ENCODE measurements at places on chromosomes 6 and 20.
A peak's percentile ranks its signal among the peaks of the same experiment; 100 is the strongest.

GRCh38 chr20:4252005-4252404 is 236.6 kb upstream of the RNF24 start:
- DNase-seq = no peak

DNA sequence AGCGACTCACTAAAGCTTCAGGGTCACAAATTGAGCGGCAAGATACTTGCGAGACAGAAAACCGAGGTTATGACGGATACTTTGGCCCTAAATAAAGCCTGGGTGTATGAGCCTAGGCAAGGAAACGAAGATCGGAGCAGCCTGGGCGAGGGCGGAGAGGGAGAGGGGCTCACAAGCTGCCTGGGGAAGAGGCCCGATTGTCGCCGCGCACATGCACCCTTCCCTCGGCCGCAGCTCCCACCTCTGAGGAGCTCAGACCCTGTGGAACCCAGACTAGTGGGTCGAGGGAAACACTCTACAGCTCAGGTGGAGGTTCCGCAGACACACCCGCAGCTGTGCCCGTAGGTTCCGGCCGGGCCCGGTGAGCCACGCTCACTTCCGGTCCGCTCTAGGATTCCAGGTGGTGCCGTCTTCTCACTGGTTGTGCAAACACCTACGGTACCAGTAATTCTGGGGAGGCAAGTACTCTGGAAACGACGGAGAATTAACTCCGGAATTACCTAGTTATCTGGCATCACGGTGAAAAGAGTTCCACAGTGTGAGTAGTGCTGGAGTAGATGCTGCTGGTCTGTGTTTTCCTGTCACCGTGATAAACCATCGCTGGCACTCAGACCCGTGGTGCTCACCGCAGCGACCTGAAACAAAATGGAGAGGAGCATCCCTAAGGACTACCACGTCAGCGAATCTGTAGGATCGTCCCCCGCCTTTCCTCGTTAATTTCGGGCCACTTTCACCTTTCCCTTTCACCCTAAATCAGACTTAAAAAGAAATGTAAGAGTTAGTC is 61.5 kb downstream of the GPX5 start:
- peak; percentile 44 for DNase-seq

DNA sequence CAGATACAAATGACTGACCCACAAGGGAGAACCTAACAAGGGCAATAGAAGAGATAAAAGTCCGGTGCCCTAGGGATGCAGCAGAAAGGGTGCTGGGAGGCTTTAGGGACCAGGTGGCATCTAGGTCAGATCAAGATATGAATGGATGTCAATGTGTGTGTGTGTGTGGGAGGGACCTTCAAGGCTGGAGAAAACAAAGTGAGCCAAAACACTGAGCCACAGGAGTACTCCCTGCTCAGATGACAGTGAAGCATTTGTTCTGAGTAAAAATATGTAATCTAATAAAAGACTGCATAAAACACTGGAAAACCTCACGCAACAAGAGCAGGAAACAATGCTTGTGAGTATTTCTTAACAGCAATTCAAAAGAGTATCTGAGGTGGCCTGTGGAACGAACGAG is 28.2 kb downstream of the ZNF337 start:
- no peak for DNase-seq

DNA sequence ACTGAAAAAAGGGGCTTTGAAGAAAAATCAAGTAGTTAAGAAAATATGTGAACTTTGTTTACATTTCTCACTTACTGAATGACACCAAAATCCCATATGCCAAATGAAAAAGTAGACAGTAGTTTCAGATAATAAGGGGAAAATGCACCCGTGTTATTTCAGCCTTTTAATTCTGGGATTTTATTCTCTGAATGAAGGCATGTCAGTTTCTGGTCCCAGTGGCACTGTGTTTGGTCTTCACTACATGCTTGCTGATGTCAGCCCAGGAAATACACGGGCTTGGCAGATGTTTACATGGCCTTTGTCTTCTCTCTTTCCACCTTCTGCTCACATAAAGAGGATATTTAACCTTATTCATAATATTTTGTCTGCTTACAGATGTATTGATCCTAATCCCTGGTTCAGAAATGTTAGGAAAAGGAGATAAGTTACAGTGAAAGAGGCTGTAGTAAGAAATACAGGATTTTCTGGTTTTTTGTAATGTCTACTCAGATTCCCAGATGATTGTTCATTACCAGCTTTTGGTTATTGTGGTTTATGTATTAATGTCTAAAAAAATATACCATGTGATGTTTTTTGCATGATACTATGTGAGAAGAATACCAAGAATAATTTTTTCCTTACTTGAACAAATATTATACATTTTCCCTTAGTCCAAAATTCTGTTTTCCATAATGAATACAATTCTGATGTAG is 27.7 kb downstream of the DSE start:
- peak; percentile 97 for DNase-seq

- no peak for DNase-seq
These were observed at the start of gene TREM1 for GRCh38 chr6:41286544-41287346. TREM1 (minus strand) TSS chr6:41286682; CDS start chr6:41286655, 27 bp downstream.

DNA sequence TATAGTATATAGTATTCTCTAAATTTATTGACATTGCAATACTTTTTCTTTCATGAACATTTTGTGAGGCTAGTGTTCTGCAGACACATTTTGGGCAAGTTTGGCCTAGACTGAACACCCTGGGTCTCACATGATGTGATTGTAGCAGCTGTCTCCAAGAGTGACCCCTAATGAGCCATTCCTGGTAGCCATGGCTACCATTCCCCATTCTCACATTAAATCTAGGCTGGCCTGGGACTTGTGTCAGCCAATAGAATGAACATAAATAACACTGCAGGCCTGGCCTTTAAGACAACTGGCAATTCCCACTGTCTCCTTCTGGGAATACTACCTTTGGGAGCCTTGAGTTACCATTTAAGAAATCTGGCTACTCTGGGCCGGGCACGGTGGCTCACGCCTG is 38.0 kb upstream of the TASP1 start:
- DNase-seq = no peak

DNA sequence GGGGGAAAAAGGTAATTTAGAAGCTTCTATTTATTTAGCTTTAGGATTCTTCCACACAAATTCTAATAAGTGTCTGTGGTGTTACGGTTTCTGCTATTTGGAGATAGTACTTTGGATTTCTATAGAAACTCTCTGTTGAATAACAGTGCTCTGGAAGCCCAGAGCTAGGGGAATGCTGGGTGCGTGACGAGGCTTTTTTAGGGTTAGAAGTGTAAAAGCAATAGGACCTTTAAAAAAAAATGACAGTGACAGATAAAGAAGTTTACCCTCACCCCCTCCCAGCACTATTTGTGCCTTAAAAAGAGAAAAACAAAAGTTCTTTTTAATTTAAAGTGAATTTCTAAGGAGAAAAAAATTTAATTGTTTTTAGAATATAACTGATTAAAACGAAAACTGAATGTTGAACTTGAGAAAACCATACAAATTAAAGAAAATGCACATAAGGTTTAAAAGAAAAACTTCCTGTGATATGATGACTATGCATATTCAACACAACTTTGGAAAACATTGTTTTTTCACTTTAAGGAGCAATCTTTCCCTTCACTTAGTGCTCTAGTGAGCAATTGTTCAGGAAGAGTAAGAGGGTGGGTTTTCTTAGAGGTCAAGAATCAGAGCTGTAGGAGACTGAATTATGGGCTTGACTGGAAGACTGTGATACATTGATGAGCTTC is 89.6 kb upstream of the RIPOR2 start:
- DNase-seq = no peak

DNA sequence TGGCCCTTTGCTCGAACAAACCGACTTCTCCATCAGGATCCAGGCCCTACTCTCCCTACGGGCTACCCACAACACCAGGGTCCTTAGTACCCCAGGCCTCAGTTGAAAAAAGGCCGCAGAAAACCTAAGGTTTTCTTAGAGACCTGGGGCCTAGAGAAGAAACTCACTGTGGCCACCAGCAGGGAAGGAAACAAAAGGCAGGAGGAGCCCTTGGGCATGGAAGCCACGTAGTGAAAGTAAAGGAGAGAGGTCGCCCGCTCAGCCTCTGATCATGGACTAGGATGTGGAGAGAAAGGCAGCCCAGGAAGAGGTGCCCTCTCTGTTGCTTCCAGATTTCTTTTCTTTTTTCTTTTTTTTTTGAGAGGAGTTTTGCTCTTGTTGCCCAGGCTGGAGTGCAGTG is 31.5 kb downstream of the CPNE5 start:
- DNase-seq = no peak

DNA sequence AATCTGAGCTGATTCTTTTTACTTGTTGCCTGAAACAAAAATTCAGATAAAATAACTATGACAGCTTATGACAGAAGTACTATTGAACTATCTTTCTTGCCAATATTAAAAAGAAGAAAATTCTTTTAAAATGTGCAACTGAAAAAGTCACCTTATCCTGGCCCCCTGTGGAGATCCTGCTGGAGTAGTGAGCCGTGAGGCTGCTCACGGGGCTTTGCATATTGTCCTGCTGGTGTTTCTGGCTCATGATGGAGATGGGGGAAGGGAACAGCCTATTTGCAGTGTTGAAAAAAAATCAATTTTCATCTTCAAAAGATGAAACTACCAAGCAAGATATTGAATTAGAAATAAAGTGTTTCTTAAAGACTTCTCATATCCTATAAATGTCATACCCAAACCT is 216.0 kb downstream of the SAMD5 start:
- DNase-seq = no peak

- peak; percentile 33 for DNase-seq
These were observed 75.9 kb downstream of the PLCG1 start for GRCh38 chr20:41213150-41213820.

DNA sequence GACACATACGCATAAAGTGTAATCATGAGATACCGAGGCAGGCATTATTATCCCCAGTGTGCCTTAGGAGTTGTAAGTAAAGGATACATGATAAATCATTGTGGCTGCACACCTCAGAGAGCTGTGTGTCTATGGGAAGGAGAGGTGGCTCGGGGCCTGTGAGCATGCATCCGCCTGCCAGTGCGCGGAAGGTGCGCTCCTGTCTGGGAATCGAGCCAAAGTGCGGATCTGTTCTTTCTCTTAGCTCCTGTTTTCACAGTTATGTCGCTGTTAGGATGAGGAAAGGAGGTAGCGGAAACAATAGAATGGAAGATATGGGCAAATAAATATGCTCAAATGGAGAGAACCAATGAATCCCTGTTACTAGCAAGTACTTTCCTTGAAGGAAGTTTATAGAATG is 98.0 kb downstream of the ANKRD6 start:
- peak; percentile 32 for DNase-seq

DNA sequence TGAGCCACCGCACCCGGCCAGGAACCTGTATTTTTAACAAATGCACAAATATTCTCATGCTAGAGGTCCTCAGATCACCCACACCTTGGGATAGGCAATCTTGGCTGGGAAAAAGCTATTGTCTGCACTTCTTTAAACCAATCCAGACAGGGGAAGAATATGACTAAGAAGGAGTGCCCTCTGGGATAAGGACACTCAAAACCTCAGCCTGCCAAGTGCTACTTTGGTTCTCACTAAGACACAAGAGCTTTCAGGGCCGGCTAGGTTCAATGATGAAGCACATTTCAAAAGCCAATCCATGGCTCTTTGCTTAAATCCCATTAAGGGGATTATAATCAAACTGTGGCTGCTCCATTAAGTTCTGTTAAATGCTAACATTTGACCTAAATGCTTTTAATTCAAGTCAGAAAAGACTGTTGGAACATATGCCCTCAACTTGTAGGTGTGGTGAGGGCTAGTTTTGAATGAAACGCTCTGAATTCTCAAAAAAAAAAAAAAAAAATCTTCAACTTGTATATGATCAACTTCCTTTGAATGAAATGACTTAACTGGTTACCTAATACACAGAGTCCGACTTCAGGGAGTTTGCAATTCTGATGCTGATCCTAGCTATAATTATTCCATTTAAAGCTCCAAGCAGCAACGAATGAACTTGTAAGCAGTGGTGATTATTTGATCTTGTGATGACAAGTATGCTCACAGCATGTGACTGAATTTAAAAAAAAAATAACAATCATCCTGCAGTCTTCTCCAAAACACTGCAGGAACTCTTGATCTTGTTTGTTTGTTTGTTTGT is 56.6 kb downstream of the SLC23A2 start:
- DNase-seq = no peak

- no peak for DNase-seq
These were observed 263.9 kb upstream of the PRND start for GRCh38 chr20:4457566-4458543.

DNA sequence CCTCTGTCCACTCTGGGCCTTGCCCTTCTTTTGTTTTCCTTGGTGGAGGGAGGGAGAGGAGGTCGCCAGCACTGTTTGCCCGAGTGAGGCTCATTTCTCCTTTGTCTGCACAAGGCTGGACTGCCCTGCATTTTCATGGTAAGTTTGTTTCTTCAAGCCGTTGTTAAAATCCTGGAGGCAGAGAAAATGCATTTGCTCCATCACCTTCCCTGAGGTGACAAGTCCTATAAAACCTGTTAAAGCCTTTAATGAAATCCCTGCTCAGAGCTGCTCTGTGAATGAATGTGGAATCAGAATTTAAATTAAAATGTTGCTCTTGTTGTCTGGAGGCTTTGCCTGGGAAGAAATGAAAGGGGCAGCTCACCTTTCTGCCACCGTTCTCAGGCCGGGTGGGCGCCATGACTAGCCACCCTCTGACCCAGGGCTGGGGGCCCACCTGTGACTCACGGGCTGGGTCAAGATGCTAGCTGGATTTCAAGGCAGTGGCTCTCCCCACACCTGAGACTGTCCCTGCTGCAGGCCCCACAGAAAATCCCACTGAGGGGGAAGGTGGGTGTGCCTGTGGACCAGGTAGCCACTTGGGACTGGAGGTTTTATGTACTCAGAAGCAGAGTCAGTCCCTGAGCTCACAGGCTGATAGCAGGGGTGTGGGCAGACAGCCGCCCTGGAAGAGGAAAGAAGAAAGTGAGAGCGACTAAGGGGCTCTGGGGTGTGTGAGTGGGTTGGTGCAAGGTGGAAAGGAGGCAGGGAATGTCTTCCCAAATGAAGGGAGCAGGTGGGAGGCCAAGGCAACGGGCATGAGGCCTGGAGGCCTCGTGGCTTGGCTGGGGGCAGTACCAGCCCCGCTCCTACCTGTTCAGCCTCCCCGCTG is 24.0 kb upstream of the MYT1 start:
- DNase-seq = no peak

GRCh38 chr6:5365436-5366195 is 104.3 kb downstream of the FARS2 start:
- DNase-seq = no peak

DNA sequence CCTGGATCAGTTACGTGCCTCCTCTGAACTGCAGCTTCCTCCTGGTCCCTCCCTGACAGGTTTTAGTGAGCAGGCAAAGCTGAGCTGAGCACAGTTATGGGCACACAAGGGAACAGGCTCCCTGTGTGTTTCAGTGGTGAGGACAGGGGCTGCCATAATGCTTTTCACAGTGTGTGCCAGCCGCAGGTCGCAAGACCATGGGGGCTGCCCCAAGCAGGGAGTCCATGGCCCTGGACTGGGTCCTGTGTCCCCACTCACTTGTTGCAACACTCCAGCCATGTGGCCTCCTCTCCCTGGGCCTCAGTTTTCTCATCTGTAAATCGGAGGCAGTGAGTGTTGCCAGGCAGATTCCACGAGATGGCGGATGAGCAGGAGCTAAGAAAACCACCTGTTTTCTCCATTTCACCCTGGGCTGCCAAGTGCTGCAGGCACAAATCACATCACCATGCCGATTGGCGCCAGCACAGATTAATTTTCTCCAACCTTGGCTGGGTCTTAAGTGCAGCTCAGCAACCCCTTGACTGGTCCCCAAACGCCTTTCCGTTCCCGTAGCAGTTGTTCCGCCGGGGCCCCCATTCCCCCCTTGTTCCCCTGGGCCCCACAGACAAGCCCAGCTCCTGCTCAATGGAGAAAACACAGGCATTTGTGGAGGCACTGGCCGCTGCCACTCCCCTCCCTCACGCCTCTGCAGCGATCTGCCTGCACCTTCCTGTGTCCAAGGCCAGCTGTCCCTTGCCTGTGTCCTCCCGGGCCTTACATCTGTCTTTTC is 57.1 kb upstream of the NNAT start:
- no peak for DNase-seq
